Sigmoid colon (tissue), 7 donors: ENCODE measurements at places on chromosomes 5 and 9. TPM values are rescaled to one million over a fixed set of nuclear protein-coding genes. Genes with fewer than 3 reads are reported as not detected.

- no peak for DNase-seq
- no peak overlapping the region for H3K4me3 ChIP-seq
- H3K27me3 ChIP-seq, result no peaks in the 10 kb centered on the region
- H3K27ac ChIP-seq, result no peak overlapping the region
- no peaks in the 10 kb centered on the region for H3K4me1 ChIP-seq
Observed at GRCh38 chr5:157603333-157604190, 28.0 kb upstream of the ADAM19 start.

DNA sequence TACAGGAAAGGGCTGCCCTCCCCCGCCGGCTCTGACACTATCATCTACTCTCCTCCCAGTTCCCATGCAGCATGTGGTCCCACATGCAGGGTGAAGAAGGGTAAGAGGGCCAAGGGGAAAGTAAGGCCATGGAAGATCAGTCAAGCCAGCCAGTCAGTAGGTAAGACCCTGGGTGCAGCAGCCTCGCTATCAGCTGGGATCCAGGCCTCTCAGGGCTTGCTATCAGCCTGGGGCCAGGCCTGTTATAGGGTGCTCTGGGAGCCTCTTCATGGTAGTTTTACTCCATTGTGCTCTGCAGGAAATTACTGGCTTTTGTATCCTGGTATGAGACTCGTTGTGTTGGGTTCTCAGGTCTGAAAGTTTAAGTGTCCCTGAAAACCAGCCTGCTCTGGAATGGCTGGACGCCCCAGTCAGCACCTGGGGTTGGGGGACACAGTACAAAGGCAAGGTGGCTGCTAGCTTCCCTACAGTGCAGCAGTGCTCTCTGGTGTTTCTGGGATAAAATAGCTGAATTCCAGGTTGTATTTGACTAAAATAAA lies 21.4 kb downstream of the SLC22A4 start:
- no peaks in the 10 kb centered on the region for H3K4me1 ChIP-seq
- H3K36me3 ChIP-seq, result no peaks in the 10 kb centered on the region
- H3K4me3 ChIP-seq, result no peak overlapping the region

GRCh38 chr9:20236676-20237075 lies 385.6 kb downstream of the MLLT3 start:
- H3K36me3 ChIP-seq, result no peaks in the 10 kb centered on the region
- no peak overlapping the region for H3K4me3 ChIP-seq
- H3K27me3 ChIP-seq, result no peaks in the 10 kb centered on the region
- no peak for DNase-seq
- H3K27ac ChIP-seq, result no peak overlapping the region

- no peaks in the 10 kb centered on the region for H3K4me1 ChIP-seq
- DNase-seq, result no peak
- H3K36me3 ChIP-seq, result no peaks in the 10 kb centered on the region
Observed at GRCh38 chr9:74920944-74921626, 31.6 kb downstream of the C9orf40 start.

DNA sequence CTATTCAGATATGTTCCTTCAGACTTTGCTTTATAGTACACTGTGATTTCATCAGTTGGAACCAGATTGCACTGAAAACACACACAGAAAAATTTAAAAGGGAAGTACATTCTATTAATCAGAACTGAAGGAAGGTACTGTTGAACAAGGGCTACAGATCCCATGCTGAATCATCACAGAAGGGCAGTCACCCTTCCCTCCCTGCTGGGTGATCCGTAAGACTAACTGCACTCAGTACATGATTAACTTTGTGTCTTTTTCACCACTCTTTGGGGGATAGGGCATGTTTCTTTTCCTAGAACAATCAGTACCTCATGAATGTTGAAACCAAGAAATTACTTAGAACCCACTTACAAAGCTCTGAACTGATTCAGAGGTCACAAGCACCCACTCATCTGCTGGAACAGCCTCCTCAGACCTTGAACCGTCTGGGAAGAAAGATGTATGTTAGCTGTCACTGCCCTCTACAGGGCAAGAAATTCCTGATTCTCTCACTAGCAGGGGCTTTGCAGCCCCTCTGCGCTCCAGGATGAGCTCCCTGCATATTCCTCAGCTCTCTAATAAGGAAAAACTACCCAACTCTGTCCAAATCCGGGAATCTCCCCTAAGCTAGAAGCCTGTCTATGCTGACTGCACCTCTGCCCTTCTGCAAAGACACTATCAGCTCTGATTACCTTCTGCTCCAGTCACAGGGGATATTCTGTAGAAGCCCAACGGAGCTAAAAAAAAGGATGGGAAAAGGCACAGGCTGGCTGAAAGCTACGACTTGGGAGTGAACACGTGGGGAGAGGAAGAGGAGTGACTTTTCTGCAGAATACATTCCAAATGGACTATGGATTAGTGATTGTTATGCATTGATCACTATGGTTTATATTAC lies 51.0 kb downstream of the IARS1 start:
- peaks cover 64% of the 10 kb centered on the region for H3K36me3 ChIP-seq
- H3K4me1 ChIP-seq, result no peaks in the 10 kb centered on the region
- no peak overlapping the region for H3K27ac ChIP-seq
- no peak overlapping the region for H3K4me3 ChIP-seq

GRCh38 chr5:29642601-29643000 lies 1550.9 kb upstream of the CDH6 start:
- H3K36me3 ChIP-seq, result no peaks in the 10 kb centered on the region
- H3K4me1 ChIP-seq, result no peaks in the 10 kb centered on the region
- no peak overlapping the region for H3K27ac ChIP-seq
- no peak overlapping the region for H3K4me3 ChIP-seq
- no peak for DNase-seq
- no peaks in the 10 kb centered on the region for H3K27me3 ChIP-seq

GRCh38 chr5:72364171-72364570 lies 44.0 kb downstream of the PTCD2 start:
- DNase-seq, result no peak
- no peak overlapping the region for H3K4me3 ChIP-seq
- no peaks in the 10 kb centered on the region for H3K27me3 ChIP-seq
- peaks cover 15% of the 10 kb centered on the region for H3K4me1 ChIP-seq

DNA sequence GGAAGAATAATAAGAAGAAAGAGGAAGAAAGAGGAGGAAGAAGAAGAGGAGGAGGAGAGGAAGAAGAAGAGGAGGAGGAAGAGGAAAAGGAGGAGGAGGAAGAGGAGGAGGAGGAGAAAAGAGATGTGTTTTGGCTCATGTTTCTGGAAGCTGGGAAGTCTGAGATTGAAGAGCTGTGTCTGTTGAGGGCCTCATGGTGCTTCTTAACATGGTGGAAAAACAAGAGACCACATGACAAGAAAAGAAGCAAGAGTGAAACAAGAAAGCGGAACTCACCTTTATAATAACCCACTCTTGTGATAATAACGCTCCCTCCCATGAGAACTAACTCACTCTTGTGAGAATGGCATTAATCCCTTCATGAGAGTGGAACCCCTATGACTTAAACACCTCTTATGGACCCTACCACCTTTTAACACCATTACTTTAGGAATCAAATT lies 36.1 kb upstream of the RANBP6 start:
- DNase-seq, result no peak
- H3K4me1 ChIP-seq, result no peaks in the 10 kb centered on the region
- no peak overlapping the region for H3K27ac ChIP-seq
- H3K36me3 ChIP-seq, result no peaks in the 10 kb centered on the region
- no peak overlapping the region for H3K4me3 ChIP-seq
- no peaks in the 10 kb centered on the region for H3K27me3 ChIP-seq

DNA sequence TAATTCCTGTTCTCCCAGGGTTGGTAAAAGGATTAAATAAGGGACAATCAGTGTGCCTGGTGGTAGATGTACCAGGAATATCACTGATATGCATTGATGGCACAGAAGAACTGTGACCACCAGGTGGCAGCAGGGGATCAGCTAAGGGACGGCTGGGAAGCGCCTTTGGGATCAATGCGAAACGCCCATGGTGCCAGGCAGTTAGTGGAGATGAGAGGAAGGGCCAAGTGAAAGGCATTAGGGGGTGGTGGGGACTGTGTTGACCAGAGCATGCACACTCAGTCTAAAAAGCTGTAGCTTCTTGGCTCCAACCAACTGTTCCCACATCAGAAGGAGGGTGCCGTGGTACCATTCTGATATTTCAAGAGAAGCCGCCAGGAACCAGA lies 55.6 kb downstream of the ARHGEF37 start:
- no peaks in the 10 kb centered on the region for H3K36me3 ChIP-seq
- no peak overlapping the region for H3K27ac ChIP-seq
- no peaks in the 10 kb centered on the region for H3K27me3 ChIP-seq

GPBP1 gene
- polyA plus RNA-seq, result 32.4 TPM

ZDHHC11B gene
- polyA plus RNA-seq, result not detected

NCS1 gene
- 0.69 TPM for polyA plus RNA-seq
